ENCODE measurements at places on chromosomes 7 and 10. TPM values are rescaled to one million over a fixed set of nuclear protein-coding genes. Genes with fewer than 3 reads are reported as not detected.

Gene NPY4R2
- not detected for total RNA-seq

Gene AKR1D1
- not detected for total RNA-seq

Gene TRIM73
- 0.66 TPM for total RNA-seq

Gene KLF14
- total RNA-seq = not detected

Gene RNF133
- total RNA-seq = 4.2 TPM

Gene CRHR2
- not detected for total RNA-seq

Gene SHTN1
- total RNA-seq = 20.7 TPM

Gene ASB10
- not detected for total RNA-seq

Gene PILRA
- total RNA-seq = 0.40 TPM

Gene CHN2
- total RNA-seq = not detected

Gene GDF2
- total RNA-seq = not detected

Gene LRRC18
- total RNA-seq = not detected

Measured in thoracic aorta endothelial cell (primary cell).